Activated naive CD4-positive, alpha-beta T cell treated with anti-CD3 and anti-CD28 coated beads for 36 hours (primary cell): ENCODE measurements at places on chromosomes 4 and X.

DNA sequence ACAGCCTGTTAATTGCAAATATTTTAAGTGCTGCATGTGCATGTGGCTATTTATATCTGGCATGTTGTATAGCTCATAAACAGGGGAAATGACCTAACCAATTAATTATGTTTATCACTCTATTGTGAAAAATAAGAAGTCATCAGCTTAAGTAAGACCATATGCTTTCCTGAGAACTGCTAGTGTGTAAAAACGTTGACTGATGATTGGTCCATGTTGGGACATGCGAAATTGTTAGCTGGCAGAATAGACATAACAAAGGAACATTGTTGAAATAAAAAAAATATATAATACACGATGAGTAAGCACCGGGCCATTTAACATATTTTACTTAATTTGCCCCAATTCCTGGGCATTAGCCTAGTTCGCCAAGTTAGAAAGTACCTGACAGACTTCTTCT lies 207.5 kb downstream of the ANK2 start:
- no peak for DNase-seq

GRCh38 chr4:174358829-174359228 lies 75.1 kb downstream of the CEP44 start:
- peak; percentile 16 for DNase-seq

DNA sequence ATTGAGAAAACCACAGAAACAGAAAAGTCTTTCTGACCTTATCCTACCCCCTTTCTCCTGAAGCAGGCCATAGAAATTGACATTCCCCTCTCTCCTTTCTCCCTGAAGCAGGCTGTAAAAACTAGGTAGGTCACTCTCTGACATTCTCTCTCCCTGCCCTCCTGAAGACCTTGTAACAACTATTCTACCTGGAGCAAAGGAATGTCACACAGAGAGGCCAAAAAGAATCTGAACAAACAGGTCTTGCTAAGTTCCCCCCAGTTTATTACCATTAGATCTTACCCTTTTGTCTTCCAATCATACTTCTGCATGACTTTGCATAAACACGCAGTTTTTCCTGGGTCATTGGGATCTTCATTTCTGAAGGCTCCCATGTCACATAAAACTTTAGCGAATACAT lies 198.3 kb upstream of the GYPA start:
- DNase-seq, result no peak

- DNase-seq, result no peak
Measured at GRCh38 chr4:80263541-80264351, 2.7 kb upstream of the FGF5 start.

GRCh38 chr4:66693694-66694093 lies 851.6 kb downstream of the CENPC start:
- no peak for DNase-seq

- DNase-seq, result no peak
Measured at GRCh38 chr4:145912376-145912775, 26.2 kb downstream of the ZNF827 start.

GRCh38 chr4:31041385-31041784 lies 321.2 kb downstream of the PCDH7 start:
- no peak for DNase-seq

- DNase-seq, result no peak
Measured at GRCh38 chr4:145281224-145281623, 100.8 kb upstream of the OTUD4 start.

- no peak for DNase-seq
Measured at GRCh38 chrX:79601341-79602131, 234.4 kb upstream of the ITM2A start.

GRCh38 chrX:55342533-55343501 lies 78.1 kb upstream of the PAGE3 start:
- peak; percentile 59 for DNase-seq

- DNase-seq, result no peak
Measured at GRCh38 chr4:124199755-124200154, 512.8 kb downstream of the ANKRD50 start.

- DNase-seq, result no peak
Measured at GRCh38 chr4:102787096-102787881, 26.5 kb upstream of the MANBA start.

- DNase-seq, result no peak
Measured at GRCh38 chr4:152663203-152664066, 16.4 kb downstream of the TMEM154 start.

GRCh38 chrX:63761639-63762038 lies 23.4 kb downstream of the ARHGEF9 start:
- DNase-seq, result no peak

- DNase-seq, result no peak
Measured at GRCh38 chr4:2832309-2832980, 11.2 kb upstream of the ADD1 start.

- no peak for DNase-seq
Measured at GRCh38 chr4:3777669-3778068, 11.5 kb downstream of the ADRA2C start.

DNA sequence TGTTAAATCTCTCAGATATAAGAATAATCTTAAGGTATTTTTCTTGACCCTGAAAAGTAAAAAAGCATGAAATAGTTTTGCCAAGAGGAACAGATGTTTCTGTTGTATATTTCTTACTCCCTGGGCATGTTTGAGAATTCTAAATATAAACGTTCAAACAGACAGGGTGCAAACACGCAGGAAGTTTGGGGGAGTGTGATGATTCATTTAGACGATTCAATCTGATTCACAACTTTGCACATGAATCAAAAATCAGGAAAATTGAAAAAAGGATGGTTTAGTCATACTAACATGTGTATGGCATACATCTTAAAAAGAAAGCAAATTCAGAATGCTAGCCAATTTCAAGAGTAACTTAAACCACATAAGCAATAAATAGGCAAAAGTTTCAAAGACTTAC lies 340.3 kb upstream of the GRID2 start:
- no peak for DNase-seq

DNA sequence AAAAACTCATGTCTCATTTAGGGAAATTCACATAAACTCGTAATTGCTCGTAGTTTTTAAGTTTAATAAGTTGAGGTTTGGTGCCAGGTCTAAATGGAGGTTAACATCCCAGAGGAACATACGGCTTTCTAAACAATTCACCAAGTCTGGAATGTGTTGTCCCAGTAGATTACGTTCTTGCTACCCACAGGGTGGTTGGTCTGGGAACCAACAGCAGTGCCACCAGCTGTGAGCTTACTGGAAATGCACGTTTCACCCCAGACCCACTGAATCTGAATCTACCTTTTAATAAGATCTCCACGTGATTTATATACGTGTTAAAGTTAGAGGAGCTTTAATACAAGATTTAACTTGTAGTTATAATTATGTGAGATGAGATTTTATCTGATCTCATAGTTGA lies 134.3 kb downstream of the BMPR1B start:
- no peak for DNase-seq

GRCh38 chrX:107204068-107204605 lies 2.1 kb downstream of the NUP62CL start:
- no peak for DNase-seq

- no peak for DNase-seq
Measured at GRCh38 chr4:35926788-35927187, 317.5 kb downstream of the ARAP2 start.

DNA sequence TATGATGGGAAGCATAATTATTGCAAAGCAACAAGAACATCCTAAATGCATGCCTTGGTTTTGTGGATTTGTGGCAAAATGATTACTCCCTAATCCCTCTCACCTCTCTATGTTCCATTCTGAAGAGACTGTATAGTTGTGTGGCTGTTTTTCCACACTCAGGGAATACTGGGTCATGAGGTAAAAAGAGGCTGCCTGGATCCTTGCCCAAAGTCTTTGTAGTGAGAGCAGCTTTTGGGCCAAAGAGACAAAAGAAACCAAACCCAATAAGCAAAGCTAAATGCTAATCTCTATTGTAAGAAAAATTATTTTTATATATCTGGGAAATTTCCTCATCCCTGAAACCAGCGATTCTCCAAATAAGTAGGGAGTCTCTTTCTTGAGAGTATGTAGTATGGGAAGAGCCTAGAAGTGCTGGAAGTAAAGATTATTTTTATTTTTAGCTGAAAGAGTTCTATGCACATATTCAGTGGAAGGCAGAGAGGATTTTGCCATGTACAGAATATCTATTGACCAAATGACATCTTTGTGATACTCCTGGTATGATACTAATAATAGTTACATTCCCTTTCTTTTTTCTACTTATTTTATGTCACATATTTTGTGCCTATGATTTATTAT lies 24.9 kb upstream of the SULT1B1 start:
- no peak for DNase-seq

DNA sequence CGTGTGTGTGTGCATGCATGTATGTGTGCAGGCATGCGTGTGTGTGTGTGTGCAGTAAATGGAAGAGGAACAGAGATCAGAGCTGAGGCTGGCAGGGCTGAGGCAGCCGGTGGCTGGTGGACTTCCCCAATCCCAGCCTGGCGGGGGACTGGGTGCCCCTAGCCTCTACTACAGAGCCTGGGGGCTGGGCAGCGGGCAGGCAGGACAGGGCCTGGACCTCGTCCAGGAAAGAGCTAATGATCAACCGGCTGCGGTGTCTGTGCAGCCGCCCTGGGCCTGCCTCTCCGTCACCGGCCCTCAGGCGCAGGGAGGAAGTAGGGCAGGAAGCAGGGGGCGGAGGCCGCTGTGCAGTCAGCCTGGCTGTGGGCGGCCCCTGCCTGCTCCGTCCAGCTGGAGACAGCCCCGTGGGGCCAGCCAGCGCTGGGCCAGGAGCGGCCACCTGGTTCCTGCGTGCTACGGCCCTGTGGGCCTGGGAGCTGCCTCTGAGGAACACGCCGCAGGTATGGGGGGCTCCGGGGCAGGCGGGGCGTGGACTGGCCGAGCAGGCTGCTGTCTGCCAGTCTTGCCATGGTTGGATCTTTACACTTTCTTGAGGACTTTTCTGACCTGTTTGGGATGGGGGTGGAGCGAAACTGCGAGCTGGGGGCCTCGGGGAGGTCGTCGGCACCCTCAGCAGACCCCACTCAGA lies at the start of gene SH3TC1:
SH3TC1 (plus strand) TSS at position 385 of the 688 bp plus-strand sequence. CDS start 5,905 bp downstream, outside the sequence.
- peak; percentile 73 for DNase-seq

DNA sequence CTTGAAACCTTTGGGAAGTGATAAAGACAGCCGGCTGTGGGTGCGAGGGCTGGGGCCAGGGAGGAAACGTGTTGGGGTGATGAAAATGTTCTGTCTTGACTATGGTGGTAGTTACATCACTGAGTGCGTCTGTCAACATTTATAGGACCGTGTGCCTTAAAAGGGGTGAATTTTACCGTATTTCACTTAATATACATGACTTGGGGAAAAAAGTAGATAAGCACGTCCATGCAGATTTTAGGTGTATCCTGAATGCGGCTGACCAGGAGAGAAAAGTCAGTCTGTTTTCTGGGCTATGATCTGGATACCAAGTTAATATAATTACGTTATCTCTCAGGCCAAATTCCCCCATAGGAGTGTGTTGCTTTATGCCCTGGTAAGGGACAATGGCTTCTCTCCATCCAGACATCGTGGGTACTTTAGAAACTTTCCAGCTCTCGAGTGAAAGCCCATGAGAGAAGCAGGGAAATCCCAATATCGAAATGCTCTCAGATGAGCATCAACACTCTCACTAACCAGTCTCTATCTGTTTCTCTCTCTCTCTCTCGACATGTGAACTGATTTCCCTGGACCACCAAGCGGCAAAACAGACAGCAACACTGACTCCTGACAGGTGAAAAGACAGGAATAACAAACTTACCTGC lies 71.5 kb downstream of the IRF2 start:
- no peak for DNase-seq

- DNase-seq, result no peak
Measured at GRCh38 chr4:24057915-24058559, 168.2 kb upstream of the PPARGC1A start.

DNA sequence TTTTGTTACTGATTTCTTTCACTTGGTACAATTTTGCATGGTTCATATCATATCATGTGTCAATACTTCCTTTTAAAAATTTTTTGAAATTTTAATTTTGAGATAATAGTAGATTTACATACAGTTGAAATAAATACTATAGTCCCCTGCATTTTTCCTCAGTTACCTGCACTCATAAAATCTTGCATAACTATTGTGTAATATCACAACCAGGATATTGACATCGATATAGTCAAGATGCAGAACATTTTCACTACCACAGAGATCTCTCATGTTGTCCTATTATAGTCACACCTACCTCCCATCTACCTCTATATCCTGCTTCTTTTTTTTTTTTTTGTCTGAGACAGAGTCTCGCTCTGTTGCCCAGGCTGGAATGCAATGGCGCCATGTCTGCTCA lies 36.7 kb upstream of the MSN start:
- no peak for DNase-seq

DNA sequence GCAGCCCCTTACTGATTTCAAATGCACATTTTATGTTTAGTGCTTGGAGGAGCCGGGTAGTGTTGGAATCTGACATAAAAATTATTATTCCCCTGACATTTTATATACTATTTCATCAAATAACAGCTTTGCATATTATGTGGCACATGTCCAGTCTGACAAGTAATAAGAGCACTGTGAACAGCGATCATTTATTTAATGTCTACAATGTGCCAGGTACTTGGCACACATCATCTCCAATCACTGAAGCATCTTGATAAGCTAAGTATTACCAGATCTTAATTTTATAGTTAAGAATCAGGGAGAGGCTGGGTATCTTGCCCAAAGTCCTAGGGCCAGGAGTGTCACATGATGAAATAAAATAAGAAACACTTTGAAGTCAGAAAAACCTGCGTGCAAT lies 197.2 kb downstream of the NR3C2 start:
- no peak for DNase-seq

- DNase-seq, result no peak
Measured at GRCh38 chrX:71604141-71604540, 14.2 kb downstream of the CXCR3 start.

GRCh38 chrX:134997646-134998045 lies 6.9 kb downstream of the SMIM10 start:
- no peak for DNase-seq

DNA sequence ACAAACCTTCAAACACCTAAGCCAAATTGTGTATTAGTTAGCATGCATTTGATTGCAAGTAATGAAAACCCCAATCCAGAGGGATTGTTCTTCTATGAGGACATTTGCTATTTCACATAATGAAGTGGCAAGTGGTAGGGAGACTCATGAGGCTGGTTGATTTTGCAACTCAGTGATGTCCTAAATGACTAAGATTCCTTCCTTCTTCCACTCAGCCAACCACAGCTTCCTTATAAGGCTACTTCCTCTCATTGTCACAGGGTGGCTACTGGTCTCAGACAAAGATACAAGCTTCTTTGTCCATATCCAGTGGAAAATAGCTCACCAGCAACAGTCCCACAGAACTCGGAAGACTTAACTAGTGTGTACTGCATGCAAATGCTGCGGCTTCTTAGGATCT lies 5.3 kb upstream of the OTC start:
- DNase-seq, result no peak

DNA sequence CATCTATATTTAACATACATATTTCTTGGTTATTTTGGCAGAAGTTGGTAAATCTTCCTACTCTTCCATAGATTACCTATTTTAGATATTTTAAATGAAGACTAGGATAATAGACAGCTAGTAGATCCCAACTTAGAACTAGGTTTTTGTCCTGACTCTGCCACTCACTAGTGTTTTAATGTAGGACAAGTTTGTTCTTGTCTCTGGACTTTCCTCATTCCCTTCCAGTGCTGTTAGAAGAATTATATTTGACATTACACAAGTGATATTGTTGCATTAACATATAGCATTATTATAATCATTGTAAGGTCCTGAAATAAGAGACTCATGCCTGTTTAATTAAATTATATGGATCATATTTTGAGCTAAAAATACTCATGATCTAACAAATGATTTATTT lies 24.1 kb upstream of the ALB start:
- no peak for DNase-seq
